Ascending aorta (tissue), 2 donors: ENCODE measurements at places on chromosomes 12 and 14. TPM values are rescaled to one million over a fixed set of nuclear protein-coding genes. Genes with fewer than 3 reads are reported as not detected.

DNA sequence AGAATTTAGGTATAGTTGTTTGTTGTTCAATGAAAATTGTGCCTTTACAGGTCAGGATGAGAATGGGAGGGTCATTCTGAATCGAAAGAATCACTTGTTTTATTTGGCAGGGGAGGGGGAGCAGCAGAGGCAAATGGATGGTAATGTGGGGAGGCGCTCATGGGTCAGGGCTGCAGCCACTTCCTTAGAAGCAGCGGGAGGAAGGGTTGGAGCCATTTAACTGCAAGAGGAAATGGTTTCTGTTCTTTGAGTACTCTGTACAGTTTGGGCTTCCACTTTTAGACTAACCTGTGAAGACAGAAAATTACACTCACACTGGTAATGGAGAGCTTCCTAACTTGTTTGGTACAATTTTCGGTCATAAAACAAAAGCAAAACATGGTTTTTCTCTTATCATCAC, 57.2 kb downstream of the PIWIL1 start:
- H3K36me3 ChIP-seq: no peaks in the 10 kb centered on the region
- H3K27ac ChIP-seq: no peak overlapping the region
- no peak overlapping the region for H3K4me3 ChIP-seq
- H3K27me3 ChIP-seq: no peaks in the 10 kb centered on the region

- DNase-seq: no peak
- H3K27me3 ChIP-seq: no peaks in the 10 kb centered on the region
- no peaks in the 10 kb centered on the region for H3K36me3 ChIP-seq
- H3K4me3 ChIP-seq: no peak overlapping the region
These were observed 74.6 kb upstream of the MYF6 start for GRCh38 chr12:80632835-80633234.

DNA sequence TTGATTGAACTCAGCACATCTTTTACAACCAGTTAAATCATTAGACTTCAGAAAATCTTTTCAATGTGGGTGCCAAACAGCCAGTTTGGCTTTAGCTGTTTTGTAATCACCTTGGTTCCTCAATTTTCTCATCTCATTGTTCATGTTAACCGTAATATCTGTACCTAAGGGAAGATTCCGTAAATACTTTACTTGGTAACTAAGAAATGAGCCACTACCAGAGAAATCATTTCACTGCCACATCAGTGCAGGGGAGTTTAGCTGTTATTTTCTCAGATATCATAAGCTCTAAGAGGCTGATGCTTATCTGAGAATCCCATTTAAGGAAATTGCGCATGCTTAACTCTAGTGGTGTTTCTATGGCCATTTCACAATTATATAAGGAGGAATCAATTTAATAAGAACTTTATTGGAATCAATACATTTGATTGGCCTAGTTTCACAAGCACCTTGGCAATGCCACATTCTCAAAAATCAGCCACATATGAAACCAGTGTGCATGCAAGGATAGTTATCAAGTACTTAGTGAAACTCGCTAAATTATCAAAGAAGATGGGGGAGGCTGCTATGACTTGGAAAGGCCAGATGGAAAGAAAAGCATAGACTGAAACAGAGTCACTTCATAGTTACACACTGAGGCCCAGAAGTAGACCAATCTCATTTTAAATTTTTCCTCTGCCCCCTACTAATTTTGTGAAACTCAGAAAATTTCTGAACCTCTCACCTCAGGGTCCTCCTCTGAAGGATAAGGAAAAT, 28.1 kb upstream of the IL22 start:
- H3K4me1 ChIP-seq: no peaks in the 10 kb centered on the region
- H3K27ac ChIP-seq: no peak overlapping the region
- no peak for DNase-seq
- no peaks in the 10 kb centered on the region for H3K36me3 ChIP-seq
- H3K4me3 ChIP-seq: no peak overlapping the region
- no peaks in the 10 kb centered on the region for H3K27me3 ChIP-seq

MOK gene
- total RNA-seq: 17.6 TPM

RNU7-1 gene
- total RNA-seq: not detected

KRT86 gene
- total RNA-seq: 0.96 TPM
